ENCODE measurements at places on chromosomes 12 and 14.
A peak's percentile ranks its signal among the peaks of the same experiment; 100 is the strongest.

DNA sequence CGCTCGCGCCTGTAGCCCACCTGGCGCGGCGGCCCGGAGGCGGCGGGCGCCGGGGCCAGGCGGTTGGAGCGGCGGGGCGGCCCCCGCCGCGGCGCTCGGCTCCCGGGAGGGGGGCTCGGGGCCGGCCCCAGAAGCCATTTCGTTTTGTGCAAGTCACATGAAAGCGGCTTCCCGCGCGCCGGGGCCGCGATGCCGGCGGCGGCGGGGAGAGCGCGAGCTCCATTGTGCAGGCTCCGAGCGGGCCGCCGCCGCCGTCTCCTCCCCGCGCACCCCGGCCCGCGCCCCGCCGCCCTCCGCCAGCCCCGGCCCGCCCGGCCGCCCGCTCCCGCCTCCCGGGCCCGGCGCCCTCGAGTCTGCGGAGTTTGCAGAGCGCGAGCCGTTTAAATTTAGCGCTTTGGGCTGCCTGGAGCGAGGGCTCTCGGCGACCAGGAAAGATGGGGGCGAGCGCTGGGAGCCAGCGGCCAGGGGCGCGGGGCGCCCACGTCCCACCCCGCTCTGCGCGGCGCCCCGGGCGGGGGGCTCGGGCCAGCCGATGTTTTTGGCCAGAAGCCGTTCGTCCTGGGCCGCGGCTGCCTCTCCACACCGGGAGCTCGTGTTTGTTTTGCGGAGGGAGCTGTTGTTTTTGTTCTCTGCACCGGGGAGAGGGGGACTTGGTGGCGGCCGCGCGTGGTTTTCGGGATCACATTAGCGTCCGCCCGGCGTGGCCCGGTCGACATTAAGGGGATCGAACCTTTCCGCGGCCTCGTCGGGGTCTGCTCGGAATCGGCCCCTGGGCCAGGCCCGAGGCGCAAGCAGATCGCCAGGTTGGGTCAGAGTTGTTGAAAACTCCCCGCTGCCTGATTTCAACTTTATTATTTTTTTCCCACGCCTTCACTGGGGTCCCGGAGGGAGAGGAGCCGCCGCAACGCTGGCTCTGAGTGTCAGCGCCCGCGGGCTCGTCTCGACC is 982 bp downstream of the BCL7A start:
- peak; percentile 42 for DNase-seq

GRCh38 chr14:63897721-63898163 is 44.9 kb downstream of the SYNE2 start:
- no peak for DNase-seq

DNA sequence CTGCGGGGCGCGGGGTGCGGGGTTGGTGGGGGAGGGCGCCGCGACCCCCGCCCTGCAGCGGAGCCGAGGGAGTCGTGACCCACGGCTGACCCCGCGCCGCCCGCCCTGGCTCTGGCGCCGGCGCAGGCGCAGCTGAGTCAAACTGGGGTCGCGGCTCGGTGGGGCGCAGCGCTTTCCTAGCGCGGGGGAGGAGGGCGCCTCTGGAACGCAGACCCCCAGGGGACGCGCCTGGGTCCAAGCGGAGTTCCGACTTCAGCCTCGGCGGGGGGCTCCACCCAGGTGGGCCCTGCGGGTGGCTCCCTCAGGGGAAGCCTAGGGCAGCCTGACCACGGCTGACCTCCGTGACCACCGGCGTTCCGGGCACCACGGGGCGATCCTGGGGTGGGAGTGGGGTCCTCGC is 467 bp upstream of the ANHX start:
- DNase-seq, result no peak

DNA sequence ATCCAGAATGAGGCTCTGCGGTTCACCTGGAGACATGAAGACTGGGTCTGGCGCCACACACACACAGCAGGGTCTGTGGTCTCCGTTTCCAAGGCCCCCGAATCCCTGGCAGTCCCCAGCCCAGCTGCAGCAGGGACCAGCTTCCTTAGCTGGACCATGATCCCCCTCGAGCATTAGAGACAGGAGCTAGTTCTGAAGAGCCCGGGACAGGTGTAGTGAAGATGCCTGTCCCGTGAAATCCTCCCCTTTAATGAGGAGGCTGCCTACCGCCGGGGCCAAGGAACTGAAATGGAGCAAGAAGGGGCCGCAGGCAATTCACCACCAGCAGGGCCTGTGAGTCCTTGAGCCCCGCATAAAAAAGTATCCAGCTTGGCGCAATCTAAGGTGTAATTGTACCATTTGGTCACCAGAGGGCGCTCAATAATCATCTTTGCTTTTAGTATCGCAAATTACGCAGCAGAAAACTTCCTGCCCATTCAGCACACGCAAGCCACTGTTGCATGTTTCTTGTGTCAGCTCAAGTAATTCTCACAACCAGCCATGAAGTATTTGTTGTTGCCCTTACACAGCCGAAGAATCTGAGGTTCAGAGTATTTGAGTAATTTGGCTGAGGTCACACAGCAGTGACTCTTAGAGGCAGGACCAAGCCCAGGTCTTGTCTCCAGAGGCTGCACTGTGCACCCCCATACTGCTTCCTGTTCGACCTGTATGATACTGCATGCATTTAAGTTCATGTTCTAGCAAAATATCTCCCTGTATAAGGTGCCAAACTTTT is 54.3 kb upstream of the PPP2R5C start:
- DNase-seq, result peak; percentile 71

DNA sequence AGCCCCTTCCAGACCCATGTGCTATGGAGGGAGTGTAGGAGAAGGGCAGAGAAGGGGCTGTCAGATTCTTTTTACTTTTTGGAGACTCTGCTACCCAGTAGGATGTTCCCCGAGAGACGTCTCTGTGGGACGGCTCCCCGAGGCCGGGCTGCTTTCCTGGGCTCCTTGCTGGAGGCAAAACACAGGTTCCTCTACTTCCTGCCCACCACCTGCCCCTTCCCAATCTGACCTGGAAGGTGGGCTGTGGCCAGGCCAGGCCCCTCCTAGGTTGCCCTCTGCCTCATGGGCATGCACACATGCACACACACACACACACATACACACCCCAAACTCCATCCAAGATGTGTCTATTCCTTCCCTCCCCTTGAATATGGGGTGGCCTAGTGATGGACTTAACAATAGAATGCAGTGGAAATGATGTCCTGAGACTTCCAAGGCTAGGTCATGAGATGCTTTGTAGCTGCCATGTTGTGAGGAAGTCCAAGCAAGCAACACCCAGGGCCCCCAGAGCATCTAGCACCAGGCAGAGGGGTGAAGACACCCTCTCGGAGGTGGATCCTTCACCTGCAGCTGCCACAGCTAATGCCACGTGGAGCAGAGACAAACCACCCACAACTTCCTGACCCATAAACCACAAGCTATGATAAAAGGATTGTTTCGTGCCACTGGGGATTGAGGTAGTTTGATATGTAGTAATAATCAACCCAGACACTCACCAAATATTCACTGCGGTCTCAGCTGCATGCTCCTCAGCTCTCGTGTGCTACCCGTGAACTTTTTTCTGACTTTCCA is 1.6 kb upstream of the ASB2 start:
- DNase-seq, result no peak

- DNase-seq, result no peak
Observed at GRCh38 chr14:85214471-85214870, 315.5 kb upstream of the FLRT2 start.

- no peak for DNase-seq
Observed at GRCh38 chr12:68612697-68613096, 2.0 kb downstream of the RAP1B start.

DNA sequence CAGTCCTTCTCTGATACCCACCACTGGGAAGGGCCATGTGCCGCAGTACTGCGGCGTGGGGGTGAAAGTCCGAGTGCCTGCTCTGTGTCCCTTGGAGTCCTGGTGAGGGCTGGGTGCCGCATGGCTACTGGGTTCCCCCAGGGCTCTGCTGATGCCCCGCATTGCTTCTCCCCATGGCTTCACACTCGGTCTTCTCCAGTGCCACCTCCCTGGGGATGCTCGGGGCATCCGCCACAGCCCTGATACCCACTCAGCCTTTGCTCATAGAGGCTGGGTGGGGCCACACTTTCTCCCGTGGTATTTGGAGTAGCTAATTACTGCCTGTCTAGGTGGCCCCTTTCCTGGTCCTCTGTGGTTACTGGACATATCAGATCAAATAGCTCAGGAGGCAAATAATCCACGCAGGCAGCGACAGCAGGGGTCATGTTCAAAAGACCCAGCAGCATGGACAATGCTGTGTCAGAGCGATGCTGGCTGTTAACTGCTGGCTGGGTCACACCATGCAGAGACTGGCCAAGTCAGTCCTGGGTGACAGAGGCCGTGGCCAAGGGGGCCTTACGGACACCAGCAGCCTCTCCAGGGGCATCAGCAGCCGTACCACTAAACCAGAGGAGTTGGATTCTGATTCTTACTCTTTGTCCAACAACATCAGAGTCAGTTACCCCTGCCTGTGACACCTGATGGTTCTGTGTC is 106.5 kb downstream of the ADGRD1 start:
- DNase-seq, result no peak

- DNase-seq, result no peak
Observed at GRCh38 chr14:82872494-82872893, 1338.8 kb upstream of the SEL1L start.

GRCh38 chr12:48296586-48297282 is 54.0 kb downstream of the ZNF641 start:
- DNase-seq, result peak; percentile 44

DNA sequence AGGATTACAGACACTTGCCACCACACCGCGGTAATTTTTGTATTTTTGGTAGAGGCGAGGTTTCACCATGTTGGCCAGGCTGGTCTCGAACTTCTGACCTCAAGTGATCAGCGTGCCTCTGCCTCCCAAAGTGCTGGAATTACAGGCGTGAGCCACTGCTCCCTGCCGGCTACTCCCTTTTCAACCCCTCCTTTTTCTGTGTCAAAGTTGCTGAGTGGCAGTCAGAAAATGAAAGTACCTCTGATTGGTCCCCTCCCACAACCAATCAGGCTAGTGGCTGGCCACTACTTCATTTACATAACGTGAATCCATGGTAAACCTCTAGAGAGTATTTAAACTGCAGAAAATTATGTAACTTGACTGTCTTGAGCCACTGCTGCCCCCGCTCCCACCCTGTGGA is 5.9 kb downstream of the RESF1 start:
- DNase-seq, result no peak

GRCh38 chr12:53997204-53998109 is 2.5 kb upstream of the HOXC9 start:
- DNase-seq, result no peak

DNA sequence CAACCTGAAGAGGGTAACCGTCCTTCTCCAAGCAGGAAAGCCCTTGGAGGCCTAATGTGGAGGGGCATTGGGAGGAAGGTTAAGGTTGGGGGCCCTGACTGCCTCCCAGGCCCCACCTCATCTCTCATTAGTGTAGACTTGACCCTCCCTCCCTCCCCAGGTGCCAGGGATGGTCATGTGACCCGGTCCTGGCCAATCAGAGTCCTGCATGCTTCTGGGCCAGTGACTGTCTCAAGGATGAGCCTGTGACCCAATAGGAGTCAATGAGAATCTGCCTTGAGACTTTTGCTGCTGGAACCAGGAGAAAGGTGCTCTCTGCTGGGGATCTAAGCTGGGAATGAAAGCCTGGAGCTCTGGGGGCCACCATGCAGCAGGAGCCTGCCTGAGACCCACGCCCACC is 70.8 kb downstream of the NCOR2 start:
- peak; percentile 83 for DNase-seq

GRCh38 chr12:71645268-71645667 is 18.4 kb downstream of the ZFC3H1 start:
- DNase-seq, result no peak

GRCh38 chr14:88825503-88825902 is 1.1 kb downstream of the TTC8 start:
- DNase-seq, result no peak

- no peak for DNase-seq
Observed at GRCh38 chr12:101116911-101117310, 93.1 kb downstream of the SLC5A8 start.

DNA sequence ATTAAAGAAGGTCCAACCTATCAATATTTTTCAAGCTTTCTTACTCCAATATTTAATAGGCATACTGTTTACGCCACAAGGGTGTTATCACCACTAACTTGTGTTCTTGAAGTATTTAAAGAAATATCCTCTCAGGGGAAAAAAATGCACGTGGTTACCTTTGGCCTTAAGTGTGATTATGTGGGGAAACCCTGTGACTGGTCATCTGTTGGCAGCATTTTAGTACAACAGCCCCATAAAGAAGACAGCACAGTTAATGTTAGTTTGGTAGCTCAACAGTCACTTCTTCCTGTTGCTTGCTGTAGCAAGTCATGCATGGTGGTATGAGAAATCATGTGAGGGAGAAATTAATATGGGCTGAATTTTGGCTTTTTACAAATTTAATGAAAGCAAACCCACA is 1021.5 kb upstream of the TMEM132C start:
- DNase-seq, result no peak

DNA sequence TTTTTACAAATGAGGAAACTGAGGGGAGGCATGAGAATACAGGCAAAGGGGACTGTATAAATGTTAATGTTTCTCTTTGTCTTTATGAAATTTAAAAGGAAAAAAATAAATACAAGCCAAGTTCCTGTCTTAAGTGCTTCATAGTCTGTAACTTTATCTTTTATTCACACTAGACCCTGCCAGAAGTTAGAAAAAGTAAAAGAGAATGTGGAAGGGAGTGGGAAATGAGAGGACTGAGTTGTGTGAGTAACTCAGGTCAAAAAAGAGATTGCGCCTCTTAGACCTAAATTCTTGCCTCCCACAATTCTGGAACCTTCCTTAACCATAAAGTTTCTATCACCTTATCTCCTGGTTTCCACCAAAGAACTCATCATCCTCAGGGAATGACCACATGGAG is 141.1 kb downstream of the KICS2 start:
- no peak for DNase-seq

DNA sequence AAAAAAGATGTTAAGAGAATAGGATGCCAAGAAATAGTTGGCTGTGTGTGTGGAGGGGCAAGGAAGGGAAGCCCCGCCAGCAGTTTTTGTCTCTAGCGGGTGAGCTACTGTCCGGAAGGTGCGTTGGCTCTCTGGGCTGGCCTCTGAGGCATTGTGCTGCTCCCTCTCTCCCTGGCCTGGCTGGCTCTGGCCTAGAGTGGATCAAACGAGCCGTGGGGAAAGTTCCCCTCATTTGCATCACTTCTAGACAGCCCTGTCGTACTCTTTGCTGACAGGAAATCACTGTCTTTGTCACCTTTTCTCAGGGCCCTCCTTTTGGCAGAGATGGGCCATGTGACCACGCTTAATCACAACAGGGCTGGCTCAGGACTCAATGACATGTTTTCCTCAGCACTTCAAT is 236.1 kb upstream of the NPAS3 start:
- DNase-seq, result no peak
